ENCODE measurements at places on chromosomes 4 and X.
A peak's percentile ranks its signal among the peaks of the same experiment; 100 is the strongest.

DNA sequence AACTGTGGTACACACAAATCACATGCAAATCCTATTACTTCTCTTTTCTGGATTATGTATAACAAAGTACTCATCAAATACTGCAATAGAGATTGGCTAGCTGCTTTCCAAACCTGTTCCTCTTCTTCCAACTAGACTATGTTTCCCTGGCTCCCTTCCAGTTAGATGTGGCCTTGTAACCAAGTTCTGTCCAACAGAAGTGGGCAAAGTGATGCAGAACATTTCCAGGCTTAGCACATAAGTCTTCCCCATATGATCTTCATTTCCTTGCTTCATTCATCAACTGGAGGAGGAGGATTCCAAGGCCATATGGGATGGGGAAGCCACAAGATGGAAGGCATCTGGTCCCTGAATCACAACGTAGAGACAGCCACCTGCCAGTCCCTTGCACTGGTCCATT, 8.0 kb downstream of the SLC9A7 start:
- no peak for DNase-seq

GRCh38 chrX:12174358-12174757, 36.1 kb downstream of the FRMPD4 start:
- no peak for DNase-seq

- DNase-seq, result no peak
These were observed 14.1 kb upstream of the CYTL1 start for GRCh38 chr4:5033281-5033841.

GRCh38 chrX:132676102-132676501, 187.3 kb upstream of the MBNL3 start:
- DNase-seq, result no peak

GRCh38 chr4:69760455-69760854, at the start of gene SULT1B1:
Gene SULT1B1, minus strand, starts transcription at chr4:69760620. Its CDS starts 5,403 bp downstream, at chr4:69755217.
- peak; percentile 64 for DNase-seq

Data from CD4-positive, alpha-beta T cell treated with Interleukin-2 at 100 ng/mL for 4 hours (primary cell).